Karpas-422 (cell line): ENCODE measurements at places on chromosomes 16 and 17. TPM values are rescaled to one million over a fixed set of nuclear protein-coding genes. Genes with fewer than 3 reads are reported as not detected.

GRCh38 chr17:47423406-47424295 is 99.9 kb downstream of the EFCAB13 start:
- no peak for DNase-seq

GRCh38 chr16:79402356-79402755 is 198.2 kb downstream of the MAF start:
- no peak for DNase-seq

- DNase-seq, result no peak
These were observed 23.2 kb downstream of the ZNF213 start for GRCh38 chr16:3158026-3158509.

GRCh38 chr16:14232106-14232864 is 161.2 kb downstream of the MRTFB start:
- DNase-seq, result no peak

DNA sequence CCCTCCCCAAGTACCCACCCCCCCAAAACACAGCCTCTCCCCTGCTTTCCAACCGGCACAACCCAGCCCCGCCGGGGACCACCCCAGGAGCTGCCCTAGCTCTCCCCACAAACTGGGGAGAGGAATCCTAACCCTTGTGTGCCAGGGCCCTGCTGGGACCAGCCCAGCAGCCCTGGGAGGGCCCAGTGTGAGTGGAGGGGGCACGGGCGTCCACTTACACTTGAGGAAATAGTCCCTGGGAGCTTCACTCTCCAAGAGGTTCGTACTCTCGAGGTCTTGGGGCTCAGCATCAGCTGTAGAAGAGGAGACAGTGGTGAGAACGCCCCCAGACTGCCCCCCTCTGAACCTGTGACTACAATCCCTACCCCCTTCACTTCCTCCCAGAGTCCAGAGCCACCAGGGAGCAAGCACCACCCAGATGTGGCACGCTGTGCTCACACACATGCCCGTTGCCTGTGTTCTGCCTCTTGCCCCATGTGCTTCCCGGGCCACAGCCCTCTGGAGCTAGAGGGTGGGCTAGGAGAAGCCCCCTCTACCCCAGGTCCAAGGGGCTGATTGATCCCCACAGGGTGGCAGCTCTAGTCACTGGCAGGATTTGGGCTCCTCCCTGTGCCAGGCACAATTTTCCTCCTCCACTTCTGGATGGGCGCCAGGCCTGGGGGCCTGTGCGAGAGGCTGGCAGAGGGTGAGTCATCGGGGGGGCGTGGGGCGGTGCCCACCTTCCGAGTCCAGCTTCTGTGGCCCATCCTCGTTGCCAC is 3.0 kb downstream of the TRIM47 start:
- no peak for DNase-seq

The ZNF688 gene
- total RNA-seq, result 18.0 and 24.9 TPM in 2 replicates

The KCNH6 gene
- total RNA-seq, result not detected in 2 replicates

The ANKRD40CL gene
- total RNA-seq, result not detected in 2 replicates

The C16orf74 gene
- 13.3 and 24.5 TPM in 2 replicates for total RNA-seq
